ENCODE measurements at places on chromosomes 11 and 22.

DNA sequence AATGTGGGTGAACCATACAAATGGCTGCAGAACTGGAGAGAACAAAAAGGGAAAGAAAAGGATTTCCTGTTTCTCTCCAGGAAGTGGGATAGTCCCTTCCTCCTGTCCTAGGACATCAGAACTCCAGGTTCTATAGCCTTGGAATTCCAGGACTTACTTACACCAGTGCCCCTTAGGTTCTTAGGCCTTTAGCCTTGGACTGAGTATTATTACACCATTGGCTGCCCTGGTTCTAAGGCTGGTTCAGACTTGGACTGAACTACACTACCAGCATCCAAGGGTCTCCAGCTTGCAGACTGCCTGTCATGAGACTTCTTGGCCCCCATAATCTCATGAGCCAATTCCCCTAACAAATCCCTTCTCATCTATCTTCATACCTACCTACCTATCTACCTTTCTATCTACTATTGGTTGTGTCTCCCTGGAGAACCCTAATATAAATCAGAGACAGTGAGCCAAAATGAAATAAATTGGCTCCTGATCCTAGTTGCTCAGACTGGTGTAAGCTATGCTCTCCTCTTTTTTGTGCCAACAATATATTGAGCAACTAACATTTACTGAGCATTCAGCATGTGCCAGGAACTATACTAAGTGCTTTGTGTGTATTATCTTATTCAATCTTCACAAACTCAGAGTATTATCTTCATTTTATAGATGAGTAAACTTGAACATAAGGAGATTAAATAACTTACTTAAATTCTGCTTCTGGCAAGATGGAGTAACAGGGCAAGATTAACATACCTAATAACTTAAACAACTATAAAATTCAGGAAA is 303.7 kb downstream of the TTC28 start:
- DNase-seq, result no peak

- DNase-seq, result no peak
These were observed 380.1 kb downstream of the METTL15 start for GRCh38 chr11:28488336-28488735.

DNA sequence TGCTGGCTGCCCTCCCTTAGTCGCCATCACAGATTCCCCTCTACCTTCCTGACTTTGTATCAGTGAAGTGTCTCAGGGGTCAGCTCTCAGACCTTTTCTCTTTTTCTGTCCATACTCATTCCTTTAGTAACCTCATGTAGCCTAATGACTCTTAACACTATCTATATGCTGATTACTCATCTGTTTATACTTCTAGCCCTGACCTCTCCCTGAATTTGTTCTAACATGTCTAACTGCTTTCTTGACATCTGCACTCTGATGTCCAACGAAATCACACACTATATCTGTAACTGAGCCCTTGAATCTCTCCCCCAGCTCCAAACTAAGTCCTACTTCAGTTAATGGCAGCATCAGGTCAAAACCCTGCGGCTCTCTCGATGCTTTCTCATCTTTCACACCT is 135.8 kb upstream of the TIMP3 start:
- DNase-seq, result no peak

GRCh38 chr11:116053548-116053919 is 549.3 kb upstream of the CADM1 start:
- DNase-seq, result no peak

- peak; percentile 6 for DNase-seq
These were observed 845 bp downstream of the MPPED2 start for GRCh38 chr11:30585125-30585891.

DNA sequence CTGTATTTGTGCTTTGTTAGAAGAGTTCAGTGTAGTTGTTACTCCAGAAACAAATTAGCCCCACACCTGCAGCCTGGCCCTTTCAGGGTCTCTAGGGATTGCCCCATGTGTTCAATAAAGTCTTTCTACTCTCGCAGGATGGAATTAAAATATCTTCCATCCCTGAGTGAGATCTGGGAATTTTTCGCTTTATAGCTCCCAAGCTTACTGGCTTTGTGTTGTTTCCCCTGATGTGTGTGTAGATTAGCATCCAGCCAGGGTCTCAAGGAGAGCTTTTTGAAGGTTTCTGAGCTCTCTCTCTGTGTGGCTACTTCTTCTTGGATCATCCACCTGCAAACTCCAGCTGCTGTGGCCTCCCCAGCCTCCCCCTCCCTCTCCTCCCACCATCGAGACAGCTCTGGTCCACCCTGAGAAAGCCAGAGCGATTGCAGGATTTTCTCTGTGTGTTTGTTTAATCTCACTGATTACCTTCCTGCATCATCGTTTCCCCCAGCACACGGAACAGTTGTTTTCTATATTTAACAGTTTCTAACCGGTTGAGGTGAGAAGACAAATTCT is 553.5 kb downstream of the TBC1D22A start:
- DNase-seq, result no peak

- DNase-seq, result no peak
These were observed 45.7 kb downstream of the RPUSD4 start for GRCh38 chr11:126165757-126166156.

DNA sequence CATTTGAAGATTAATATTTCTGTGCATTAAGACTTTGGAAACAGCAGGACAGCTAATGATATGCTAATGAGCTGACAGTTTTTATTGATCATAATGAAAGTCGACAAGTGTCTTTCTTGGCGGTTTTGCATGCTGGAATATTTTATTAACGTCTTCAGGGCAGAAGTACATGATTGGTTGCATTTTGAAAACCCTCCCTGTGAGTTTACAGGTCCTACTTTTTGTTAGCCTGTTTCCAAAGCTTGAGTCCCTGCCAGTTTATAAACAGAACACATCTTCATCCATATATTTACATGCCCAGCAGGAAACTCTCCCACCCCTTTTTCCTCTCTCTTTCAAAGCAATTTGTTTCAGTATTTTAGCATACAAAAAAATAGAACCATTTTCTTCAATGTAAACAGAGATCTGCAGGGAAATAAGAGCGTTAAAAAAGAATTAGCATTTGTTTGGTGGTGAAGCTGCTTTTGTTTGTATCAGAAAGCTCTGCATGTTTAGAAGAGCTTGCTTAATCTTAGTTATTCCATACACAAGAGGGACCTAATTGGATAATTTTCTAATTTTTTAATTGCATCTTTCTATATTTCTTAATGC is 243.6 kb downstream of the NELL1 start:
- DNase-seq, result no peak

DNA sequence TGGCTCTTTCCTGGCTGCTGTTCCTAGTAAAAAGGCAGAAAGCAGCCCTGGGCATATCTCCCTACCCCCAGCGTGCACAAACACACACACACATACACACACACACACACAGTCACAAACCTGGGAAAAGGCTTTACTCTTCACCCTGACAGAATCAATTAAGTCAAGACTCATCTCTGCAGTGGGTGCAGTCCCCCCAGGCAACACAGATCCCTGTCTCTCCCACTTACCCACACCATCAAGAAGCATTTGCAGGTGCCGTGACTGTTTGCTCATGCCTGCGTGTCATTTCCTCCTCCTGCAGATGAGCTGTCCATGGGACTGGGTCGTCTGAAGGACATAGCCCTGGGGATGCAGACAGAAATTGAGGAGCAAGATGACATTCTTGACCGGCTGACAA is 28.6 kb downstream of the SNAP29 start:
- no peak for DNase-seq

- no peak for DNase-seq
These were observed 2.5 kb downstream of the USP2 start for GRCh38 chr11:119378851-119379465.

GRCh38 chr22:33329398-33329797 is 271.2 kb upstream of the SYN3 start:
- no peak for DNase-seq

DNA sequence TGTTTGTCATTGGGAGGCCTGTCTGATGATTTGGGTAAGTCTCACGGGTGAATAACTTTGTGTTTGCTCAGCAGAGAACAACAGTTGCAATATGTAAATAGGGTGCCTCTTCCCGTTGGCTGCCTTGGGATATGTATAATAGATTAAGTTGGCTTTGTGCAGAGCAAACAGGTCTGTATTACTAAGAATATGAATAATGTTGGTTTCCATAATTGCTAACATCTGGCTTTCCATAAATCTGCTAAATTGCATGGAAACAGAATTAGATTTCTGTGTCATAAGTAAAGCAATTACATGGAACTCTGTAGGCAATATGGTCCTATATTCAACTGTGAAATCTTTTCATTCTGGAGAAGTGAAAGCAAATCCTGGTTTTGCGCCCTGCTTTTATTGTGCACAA is 636.0 kb upstream of the ANO5 start:
- no peak for DNase-seq

DNA sequence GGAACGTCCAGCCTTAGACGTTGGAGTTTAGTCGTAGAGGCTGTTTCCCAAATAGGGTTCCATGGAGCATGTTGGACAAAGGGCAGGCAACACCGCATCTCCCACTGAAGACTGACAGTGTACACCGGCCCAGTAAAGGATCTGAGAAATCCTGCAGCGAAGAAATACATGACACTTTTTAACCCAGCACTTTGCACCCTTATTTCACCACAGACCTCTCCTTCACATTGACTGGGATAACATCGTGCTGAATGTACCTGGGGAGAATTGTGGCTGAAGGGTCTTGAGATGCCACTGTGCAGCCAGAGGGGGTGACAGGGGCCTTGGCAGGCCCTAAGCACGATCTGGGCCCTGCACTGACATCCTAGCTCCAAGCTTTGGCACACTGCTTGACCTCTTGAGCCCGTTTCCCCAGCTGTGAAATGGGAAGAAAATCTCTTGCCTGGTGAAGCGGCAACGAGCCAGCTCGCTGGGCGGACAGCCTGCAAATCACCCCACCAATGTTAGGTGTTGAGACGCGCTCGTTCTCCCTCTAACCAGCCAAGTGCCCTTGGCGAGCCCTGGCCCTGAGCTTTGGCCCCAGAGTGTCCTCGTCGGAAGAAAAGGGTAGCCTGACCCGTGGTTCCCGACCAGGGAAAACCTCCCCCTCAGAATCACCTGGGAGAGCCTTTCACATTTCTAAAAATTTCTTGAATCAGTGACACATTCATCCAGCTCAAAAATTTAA is 13.4 kb downstream of the CD5 start:
- no peak for DNase-seq

DNA sequence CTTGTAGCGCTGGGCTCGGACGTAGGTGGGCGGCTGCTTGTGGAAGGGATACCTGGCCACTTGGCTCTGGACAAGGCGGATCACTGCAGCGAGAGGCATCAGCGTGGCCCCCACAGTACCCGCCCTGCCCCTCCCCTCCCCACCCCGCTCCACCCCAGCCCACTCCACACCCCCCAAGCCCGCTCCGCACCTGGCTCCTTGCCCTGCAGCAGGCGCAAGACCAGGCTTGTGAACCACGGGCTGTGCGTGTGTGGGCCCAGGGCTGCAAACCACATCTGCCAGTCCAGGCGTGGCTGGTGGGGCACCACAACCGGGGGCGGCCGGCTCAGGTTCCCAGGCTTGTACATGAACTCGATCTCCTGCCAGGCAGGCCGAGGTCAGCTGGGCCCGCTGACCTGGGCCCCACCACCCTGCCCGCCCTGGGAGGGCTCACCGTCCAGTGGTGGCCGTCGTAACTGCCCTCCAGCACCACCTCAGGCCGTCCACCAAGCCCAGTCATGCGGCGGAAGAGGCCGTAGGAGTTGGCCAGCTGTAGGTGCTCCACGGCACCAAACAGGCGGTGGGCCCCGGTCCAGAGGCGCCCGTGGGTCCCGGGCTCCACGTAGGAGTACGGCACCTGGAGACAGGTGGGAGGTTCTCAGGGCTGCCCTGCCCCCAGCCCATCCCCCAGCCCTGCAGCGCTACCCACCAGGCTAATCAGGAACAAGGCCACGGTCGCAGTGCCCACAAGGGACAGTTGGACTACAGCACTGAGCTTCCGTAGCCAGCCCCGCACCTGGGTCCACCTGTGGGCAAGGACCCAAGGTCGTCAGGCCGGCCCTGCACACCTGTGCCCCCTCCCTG is 2.9 kb downstream of the LMF2 start:
- no peak for DNase-seq

GRCh38 chr11:8689726-8690255 is 7.2 kb downstream of the RPL27A start:
- no peak for DNase-seq

- DNase-seq, result peak; percentile 19
These were observed 77.9 kb downstream of the BTBD10 start for GRCh38 chr11:13384908-13385640.

- no peak for DNase-seq
These were observed 9.2 kb downstream of the HRAS start for GRCh38 chr11:526192-526591.

DNA sequence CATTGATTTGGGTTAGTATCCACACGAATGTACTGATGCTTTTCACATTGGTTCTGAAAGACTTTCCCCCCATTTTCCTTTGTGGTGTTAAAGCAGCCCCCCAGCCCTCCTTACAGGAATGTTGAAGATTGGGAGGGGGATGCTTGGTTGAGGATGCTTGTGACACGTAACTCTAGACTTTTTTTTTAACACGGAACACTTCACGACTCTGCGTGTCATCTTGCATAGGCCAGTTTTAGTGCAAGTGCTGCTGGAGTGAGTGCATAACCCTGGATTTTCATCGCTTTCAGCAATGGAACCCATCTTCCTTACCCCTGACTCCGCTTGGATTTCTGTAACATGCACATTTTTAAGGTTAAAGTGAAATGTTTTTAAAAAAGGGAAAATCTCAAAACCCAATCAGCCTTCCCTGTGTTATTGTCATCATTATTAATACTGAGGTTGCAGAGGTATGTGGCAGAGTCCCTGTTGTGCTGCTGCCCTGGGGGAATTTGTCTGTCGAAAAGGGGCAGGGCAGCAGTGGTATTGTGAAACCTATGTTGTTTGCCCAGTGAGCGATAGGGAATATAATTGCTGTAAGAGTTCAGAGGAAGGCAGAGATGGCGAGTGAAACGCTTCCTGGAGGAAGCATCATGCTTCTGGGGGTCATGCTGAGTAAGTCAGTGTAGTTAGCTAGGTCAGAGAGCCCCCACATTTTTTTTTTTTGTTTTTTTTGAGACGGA is 12.1 kb downstream of the CECR2 start:
- no peak for DNase-seq

- no peak for DNase-seq
These were observed 7.6 kb downstream of the POU2AF2 start for GRCh38 chr11:111253131-111253530.

- no peak for DNase-seq
These were observed 51.1 kb upstream of the THY1 start for GRCh38 chr11:119473901-119474681.

DNA sequence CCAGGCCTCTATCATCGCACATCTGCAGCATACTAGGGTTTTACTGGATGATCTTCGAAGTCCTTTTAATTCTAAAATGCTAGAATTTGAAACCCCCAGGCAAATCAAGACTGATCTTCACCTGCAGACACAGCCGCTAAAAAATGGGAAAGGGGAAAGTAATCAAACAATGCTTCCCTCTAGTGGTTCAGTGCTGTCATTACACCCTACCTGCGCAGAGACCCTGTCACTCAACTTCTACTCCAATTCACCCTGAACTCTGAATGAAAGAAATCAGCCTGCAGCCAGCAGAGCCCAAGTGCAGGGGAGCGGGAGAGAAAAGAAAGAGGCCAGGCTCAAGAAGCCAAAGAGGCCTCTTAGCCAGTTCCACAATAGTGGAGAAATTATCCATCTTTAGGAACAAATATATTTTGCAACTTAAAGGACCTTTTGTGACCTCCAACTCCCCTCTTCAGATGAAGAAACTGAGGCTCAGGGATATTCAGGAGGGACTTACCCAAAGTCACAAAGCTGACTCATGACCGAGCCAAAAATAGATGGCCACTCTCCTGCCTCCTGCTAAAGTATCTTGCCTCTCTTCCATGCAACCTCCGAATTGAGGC is 33.0 kb downstream of the SERGEF start:
- DNase-seq, result peak; percentile 16

Data from stimulated activated CD4-positive, alpha-beta T cell treated with anti-CD3 and anti-CD28 coated beads, Interleukin-2, amount 100 ng/mL, for 48 hours (primary cell).